Chondrocyte (in vitro differentiated cells): ENCODE measurements at places on chromosomes 7 and 10.
A peak's percentile ranks its signal among the peaks of the same experiment; 100 is the strongest.

DNA sequence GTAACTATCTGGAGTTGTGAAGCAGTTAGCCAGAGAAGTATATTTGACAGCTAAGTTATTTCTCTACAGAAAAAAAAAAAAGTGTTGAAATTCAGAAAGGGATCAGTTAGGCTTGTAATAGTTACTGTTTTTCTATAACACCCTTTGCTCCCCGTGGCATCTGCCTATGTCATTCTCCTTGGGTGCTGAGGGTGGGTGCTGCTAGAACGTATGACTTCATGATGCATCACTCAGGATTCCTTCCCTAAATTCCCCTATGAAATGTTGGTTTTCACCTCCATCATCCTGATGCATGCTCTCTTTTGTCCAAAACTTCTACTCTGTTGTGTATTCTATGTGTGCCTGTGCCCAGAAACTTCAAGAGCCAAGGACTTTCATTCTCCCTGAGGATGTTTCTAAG, 536.4 kb downstream of the GRM8 start:
- no peak for DNase-seq

DNA sequence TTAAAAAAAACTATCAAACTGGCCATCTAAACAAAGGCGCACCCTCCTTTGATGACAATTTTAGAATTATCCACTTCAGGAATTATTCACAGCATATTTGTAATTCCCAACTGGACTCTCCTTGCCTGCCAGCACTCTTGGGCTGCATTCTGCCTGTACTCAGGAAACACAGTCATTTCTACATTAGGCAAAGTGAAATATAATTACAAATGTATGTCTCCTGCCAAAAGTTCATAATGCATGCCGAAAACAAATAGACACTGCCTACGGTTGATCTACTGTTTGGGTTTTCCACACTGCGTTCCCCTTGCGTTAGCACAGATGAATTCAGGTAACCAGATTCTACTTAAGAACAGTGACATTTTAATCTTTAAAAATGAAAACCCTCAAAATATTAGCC, 1.9 kb downstream of the HGF start:
- DNase-seq = no peak

DNA sequence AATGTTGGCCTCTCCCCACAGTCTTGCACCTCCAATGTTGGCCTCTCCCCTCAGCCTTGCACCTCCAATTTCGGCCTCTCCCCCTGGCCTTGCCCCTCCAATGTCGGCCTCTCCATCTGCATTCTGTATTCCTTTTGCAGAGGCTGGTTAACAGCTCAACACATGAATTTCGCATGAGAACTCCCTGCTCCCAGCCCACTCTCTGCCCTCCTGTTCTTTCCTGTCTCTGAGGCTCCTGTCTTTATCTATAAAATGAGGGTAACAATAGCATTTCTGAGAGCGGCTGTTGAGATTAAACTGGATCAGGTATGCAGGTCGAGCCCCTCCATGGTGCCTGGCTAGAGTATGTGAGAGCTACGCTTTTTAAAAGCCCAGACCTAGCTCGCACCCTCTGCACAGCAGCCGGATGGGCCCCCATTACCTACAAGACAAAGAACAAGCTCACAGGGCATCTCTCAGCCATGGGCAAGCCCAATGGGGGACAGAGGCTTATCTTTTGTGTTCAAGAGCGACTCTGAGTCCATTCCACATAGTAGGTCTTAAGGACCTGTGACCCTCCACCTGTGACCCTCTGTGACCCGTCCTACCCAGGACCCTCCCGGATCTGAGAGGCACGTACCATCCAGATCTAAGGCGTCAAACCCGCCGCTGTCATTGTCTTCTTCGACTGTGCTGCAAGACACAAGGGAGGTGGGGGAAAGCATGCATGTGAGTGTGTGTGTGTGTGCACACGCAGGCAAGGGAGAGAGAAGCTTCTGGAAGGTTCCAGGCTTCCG, 82.2 kb upstream of the GNA12 start:
- peak; percentile 63 for DNase-seq

DNA sequence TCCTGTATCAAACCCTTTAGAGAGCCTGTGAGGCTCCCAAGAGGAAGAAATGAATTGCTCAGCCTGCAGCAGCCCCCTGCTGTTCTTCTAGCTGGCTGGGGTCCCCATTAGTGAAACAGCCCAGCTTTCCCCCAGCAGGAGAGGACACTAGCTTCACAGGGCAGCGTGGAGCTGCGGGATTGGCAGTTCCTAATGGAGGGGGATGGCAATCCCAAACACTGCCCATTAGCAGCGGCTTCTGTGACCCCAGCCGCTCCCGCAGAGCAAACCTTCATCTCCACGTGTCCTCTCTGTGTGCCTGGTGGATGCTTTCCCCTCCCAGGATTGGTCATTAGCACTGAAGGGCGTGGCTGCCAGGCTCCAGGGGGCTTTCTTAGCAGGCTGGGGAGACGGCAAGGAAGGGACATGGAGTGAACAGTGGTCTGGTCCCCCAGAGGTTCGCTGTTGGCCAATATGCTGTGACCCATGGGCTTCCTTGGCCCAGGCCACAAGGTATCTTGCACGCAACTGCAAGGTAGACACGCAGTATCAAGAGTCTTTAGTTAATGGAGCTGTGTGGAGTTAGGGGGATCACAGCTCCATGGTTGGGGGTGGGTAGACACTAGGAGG, 322.5 kb upstream of the ZMIZ1 start:
- peak; percentile 54 for DNase-seq

GRCh38 chr7:37220664-37221063, 228.0 kb downstream of the ELMO1 start:
- no peak for DNase-seq

GRCh38 chr7:128189231-128189930, 51.7 kb upstream of the LEP start:
- peak; percentile 57 for DNase-seq

- no peak for DNase-seq
Measured at GRCh38 chr7:33982425-33982786, 77.1 kb downstream of the BMPER start.

DNA sequence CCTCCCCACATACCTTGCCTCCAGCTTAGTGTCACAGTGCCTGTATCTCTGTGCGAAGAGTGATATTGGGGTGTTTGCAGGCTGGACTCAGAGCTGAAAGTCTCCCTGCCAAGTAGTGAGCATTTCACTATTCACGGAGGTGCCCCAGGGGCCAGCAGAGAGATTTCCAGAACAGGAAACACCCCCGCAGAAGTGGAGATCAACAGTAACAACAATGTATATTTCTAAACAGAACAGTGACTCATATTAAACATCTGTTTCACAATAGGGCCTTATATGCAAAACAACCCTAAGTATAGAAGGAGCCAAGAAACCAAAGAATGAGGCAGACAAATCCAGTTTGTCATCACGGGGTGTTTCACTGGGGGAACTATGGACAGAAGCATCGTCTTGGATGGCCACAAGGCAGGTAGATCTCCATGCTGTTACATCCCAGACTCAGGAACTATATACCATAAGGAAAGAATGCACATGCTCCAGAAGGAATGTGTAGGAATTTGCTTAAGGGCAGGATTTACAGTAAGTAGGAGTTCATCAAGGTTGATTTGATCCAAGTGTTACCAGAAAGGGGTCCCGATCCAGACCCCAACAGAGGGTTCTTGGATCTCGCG, 29.3 kb upstream of the CCL24 start:
- no peak for DNase-seq

- DNase-seq = peak; percentile 78
Measured at GRCh38 chr10:101569622-101570427, 18.2 kb downstream of the POLL start.
